Glutamatergic neuron (in vitro differentiated cells): ENCODE measurements at places on chromosomes 7 and 10.

DNA sequence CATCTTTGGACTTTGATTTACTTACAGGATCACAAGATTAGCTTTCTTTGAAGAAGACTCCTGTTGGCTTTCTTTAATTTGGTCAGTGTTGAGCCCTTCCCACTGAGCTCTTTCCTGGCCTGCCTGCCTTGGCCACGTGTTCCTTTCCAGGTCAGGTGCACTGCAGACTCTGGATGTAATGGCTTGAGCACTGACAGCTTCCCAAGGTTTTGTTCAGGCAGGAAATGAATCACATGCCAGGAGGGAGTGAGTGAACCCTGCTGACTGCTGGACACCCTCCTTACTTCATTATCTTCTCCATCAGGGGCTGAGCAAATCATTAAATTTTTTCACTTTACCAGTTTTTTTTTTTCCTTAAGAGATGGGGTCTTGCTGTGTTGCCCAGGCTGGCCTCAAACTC lies 29.8 kb downstream of the SNX10 start:
- no peak for DNase-seq

- DNase-seq, result no peak
Observed at GRCh38 chr10:98472196-98472595, 25.5 kb upstream of the HPS1 start.

DNA sequence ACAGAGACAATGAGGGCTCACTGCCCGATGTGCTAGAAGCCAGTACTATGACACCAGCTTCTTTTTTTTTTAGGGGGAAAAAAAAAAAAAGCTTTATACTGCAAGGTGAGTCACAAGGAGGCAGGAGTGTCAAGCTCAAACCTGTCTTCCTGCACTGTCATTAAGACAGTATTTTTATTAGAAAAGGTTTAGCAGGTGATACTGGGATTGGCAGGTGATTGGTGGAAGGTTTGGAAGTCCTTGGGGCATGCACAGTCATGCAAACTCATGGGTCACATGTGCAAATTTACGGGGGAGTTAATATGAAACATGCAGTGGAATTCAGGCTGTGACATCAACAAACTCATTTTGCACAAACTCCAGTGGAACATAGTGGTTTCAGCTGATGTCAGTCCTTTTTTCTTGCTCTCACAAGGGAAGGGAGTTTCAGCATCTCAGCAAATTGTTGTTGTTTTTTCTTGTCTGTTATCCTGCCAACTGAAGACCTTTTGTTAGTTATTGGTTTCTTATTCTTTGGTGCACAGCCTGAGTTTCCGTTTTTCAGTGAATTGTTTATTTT lies 530.6 kb downstream of the ANKRD7 start:
- DNase-seq, result no peak

GRCh38 chr7:135833642-135834041 lies 85.0 kb upstream of the FAM180A start:
- DNase-seq, result no peak

GRCh38 chr10:73906524-73907447 lies 4.1 kb upstream of the PLAU start:
- peak; percentile 45 for DNase-seq

GRCh38 chr7:33157311-33157710 lies 27.9 kb downstream of the BBS9 start:
- no peak for DNase-seq

DNA sequence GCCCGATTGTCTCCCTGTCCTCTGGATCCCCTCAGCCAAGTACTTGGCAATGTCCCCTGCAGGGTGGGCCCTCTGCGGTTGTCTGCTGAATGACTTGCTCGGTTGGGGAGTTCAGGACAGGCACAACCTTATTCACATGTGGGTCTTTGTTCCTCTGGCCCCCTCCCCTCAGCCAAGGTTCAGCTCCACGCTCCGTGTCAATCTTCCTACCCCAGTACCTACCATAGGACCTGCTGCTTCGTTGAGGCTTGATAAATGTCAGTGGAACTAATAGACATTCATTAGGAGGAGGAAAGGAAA lies 7.1 kb downstream of the CPA5 start:
- DNase-seq, result no peak

- DNase-seq, result no peak
Observed at GRCh38 chr10:14358886-14359573, 28.3 kb upstream of the FRMD4A start.

DNA sequence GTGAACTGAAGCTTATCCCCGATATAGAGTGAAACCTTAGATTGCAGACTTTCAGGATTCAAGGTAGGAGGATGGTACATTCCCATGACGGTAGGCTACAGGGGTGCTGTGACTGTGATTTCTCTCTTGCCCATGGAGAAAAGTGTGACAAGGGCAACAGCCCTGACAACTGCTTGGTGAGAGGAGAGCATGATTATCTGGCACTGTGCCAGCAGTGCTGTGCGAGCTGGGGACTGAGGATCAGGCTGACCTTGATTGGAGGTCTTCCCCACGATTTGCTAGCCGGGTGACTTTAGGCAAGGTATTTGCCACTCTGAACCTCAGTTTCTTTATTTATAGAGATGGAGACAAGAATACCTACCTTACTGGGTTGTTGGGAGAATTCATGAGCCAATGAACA lies 229.5 kb downstream of the PTEN start:
- DNase-seq, result no peak

DNA sequence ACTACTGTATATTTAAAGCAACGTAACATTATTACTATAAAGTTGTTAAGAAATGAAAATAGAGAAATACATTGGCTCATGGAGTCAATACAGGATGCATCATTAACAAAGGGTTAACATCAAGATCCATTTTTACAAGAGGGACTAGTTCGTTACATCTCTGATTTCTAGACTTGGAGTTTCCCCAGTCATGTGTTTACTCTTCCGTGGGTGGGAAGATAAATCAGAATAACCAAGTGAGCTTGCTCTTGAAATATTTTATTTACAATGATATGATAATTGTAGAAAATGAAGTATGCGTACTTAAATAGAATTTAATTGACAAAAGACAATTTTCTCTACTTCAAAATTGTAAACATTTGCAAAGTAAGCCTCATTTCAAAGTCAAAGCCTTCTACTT lies 1.0 kb upstream of the PRKAR2B start:
- DNase-seq, result no peak

DNA sequence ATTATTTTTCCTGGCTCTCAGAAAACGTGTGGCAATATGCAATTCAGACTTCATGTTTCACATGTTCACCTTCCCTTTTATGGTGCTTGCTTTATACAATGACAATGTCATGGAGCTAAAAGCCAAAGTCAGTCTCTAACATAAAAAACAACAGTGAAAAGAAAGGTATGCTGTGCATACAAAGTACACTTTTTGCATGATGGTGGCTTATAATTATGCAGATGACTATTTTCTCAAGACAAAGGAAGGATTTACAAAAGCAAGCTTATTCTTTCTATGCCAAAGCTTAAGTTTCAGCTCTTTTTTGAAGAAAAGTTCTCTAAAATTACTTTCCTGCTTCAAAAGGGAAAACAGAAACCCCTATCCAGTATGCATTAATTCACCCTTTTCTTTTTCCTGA lies 15.6 kb downstream of the ERCC6 start:
- no peak for DNase-seq

- DNase-seq, result no peak
Observed at GRCh38 chr10:79079054-79079397, 10.3 kb downstream of the ZMIZ1 start.

DNA sequence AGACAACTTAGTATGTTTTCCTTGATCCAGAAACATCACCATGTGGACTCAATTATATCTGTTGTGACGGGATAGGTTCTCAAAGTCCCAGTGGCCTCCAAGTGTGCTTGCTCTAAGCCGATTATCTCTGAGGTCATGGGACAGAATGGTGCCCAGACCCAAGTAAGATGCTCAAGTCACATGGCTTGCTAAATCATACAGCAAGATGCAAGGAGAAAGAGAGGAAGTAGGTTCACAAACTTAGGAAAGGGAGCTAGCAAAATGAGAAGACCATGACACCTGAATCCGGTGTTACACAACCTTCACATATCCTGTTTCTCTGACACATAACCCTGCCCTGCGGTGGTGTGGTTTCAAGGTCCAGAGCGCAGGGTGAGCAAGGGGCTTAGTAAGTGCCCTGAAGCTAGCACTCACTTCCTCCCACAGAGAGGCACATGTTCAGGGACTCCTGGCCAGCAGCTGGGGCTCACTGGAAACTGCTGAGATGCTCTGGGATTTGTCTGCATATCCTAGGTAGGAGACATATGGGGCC lies 590.9 kb upstream of the ANKRD30A start:
- peak; percentile 49 for DNase-seq

GRCh38 chr10:50373821-50374501 lies 122.6 kb upstream of the ASAH2 start:
- DNase-seq, result no peak

DNA sequence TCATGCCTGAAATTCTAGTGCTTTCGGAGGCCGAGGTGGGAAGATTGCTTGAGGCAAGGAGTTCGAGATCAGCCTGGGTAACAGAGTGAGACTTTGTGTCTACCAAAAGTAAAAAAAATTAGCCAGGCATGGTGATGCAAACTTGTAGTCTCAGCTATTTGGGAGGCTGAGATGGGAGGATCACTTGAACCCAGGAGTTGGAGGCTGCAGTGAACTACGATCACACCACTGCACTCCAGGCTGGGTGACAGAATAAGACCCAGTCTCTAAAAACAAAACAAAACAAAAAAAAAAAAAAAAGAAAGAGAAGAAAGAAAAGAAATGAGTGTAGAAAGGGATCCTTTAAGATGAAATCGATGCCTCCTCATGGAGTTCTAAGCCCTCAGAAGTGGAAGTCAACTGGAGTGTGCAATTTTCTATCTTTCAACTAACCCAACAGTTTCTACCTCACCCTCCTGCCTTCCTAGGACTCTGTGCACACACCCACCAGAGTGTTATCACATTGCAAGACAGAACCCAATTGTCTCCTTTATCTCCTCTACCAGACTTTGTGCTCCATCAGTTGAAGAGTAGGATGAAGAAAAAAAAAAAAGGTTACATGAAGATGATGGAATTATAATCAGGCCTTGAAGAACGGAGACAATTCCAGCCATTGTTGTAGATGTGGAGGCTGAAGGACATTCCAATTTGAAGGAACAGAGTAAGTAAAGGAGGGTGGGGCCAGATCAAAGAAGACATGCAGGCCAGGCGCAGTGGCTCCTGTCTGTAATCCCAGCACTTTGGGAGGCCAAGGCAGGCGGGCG lies 26.9 kb downstream of the NYAP1 start:
- DNase-seq, result no peak

DNA sequence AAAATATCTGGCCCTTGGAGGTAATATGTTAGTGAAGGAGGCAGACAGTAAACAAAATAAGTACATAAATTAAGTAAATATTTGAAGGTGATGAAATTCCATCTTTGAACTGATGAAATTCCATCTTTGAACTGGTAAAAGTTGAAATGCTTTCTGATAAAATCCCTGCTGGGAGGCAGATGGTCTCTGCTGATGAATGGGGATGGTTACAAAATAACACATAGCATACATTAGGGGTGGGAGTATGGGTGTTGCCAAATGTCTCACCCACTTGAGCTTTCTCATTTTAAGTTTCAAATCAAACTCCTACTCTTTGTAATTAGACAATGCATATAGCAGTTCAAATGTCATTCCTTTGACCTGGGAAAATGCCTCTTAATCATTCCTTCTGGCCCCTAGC lies 77.5 kb upstream of the SORCS3 start:
- no peak for DNase-seq

DNA sequence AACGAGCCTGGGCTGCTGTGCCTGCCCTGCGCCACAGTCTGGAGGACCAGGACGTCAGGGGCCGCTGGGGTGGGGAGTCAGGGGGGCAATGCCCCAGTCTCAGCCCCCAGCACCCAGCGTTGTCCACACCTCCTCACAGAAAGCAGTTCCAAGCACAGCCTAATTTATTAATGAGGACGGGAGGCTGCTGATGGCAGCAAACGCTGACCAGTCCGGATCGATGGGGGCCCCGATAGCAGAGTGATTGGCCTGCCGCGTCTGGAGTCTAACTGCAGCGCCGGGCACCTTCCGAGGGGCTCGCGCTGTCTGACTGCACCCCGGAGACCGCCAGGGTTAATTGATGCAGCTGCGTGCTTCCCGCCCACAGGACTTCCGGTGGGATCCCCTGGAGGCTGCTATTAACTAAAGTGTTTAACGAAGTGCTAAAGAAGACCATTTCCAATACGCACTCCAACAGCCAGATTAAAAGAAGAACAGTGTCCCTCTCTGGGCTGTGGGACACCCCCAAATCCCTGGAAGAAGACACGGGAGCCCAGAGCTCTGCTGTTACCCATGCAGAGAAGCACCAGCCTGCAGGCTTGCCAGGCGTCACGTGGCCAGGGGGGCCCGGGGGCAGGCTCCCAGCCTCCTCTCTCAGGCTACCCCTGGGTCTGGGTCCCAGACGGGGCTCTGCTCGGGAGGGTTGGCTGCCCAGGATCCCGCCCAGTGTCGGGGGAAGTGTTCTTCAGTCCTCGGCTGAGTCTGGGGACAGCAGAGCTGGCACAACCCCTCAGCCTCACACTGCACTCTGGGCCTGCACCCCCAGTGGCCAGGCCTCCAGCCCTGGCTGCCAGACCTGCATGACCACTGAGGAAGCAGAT lies 63.8 kb downstream of the MICALL2 start:
- DNase-seq, result peak; percentile 76

- DNase-seq, result no peak
Observed at GRCh38 chr10:112811741-112812551, 138.1 kb upstream of the TCF7L2 start.

DNA sequence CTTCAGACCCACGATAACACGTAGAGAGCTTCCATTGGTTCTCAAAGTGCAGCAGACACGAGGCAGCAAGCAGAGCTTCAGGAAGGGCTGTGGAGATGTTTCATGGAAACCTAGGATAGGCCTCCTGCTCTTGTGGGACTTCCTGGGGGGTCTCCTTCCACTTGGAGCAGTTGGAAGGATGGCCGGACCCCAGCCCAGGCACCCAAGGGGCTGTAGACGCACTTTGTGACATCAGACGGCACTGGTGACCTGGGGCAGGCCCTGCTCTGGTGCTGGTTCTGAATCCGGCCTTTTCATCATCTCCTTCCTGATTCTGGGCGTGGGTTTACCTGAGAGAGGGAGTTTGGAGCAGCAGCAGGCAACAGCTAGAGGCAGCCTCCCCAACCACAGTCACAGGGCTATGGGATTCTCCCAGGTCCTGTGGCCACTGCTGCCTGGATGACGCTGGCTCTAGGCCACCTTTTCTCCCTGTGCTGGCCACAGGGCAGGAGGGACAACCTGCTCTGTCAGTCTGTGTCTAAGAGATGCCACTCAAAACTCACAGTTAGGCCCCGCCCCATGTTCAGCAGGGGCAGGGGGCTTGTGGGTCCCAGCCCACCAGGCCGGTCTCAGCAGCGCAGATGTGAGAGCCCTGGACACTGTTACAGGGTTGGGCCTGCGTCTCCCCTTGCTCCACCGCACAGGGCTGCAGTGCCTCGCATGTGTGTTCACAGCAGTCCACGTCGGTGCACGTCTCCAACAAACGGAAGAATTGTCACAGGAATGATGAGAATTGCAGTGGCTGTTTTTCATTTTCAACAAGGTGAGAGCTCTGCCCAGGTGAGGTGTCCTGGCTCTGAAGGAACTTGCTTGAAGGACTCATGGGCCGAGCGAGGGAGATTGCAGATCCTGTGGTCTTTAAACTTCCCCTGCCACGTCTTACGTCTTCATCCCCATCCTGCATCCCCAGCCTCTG lies 569.3 kb downstream of the TCERG1L start:
- DNase-seq, result no peak

GRCh38 chr7:19322002-19322401 lies 176.8 kb upstream of the FERD3L start:
- DNase-seq, result no peak
